ENCODE measurements at places on chromosomes 7 and 10. TPM values are rescaled to one million over a fixed set of nuclear protein-coding genes. Genes with fewer than 3 reads are reported as not detected.

CALML3 gene
- total RNA-seq = 0.09 TPM

GRIFIN gene
- total RNA-seq = not detected

CWF19L1 gene
- total RNA-seq = 24.0 TPM

ENTPD1 gene
- total RNA-seq = 12.2 TPM

IQCE gene
- 18.9 TPM for total RNA-seq

SYCE1 gene
- total RNA-seq = 2.4 TPM

Measured in cerebellum (tissue), 4 donors.